AG09309 (cell line): ENCODE measurements at places on chromosomes 7 and 10.

GRCh38 chr10:118012952-118013525, 33.7 kb downstream of the RAB11FIP2 start:
- DNase-seq, result no peak

DNA sequence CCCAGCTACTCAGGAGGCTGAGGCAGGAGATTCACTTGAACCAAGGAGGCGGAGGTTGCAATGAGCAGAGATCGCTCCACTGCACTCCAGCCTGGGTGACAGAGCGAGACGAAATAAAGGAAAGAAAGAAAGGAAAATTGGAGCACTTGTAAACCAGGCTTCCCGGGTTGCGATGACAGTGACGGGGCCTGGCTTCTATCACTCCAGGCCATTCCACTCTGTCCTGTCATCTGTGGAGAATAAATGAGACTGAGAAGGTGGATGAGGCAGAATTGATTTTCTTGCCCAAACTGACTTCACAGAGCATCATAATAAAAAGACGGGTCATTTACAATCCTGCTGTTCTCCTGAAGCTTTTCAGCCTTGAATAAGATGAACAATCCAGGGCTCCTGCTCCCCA, 12.1 kb upstream of the KPNA7 start:
- DNase-seq, result no peak

GRCh38 chr10:132449051-132449810, 52.2 kb downstream of the PWWP2B start:
- no peak for DNase-seq

DNA sequence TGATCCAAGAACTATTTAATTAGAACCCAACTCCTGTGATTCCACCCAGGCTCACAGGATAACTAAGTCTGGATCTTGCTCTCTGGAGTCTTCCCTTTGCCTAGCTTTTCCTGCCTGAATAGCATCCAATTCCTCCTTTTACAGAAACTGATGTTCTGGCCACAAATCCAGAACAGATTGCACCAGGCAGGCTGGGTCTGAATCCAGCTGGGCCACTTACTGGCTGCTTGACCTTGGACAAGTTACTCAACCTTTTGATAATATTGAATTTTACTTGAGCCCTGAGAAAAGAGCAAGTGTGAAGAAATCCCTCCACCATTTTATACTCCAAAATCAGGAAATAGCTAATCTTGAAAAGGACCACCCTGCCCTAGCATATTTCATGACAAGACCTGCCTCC, 55.5 kb upstream of the SLC35G1 start:
- no peak for DNase-seq

- DNase-seq, result no peak
Measured at GRCh38 chr10:123922126-123922525, 30.5 kb upstream of the CPXM2 start.

GRCh38 chr7:55108818-55109217, 90.0 kb downstream of the EGFR start:
- DNase-seq, result no peak

DNA sequence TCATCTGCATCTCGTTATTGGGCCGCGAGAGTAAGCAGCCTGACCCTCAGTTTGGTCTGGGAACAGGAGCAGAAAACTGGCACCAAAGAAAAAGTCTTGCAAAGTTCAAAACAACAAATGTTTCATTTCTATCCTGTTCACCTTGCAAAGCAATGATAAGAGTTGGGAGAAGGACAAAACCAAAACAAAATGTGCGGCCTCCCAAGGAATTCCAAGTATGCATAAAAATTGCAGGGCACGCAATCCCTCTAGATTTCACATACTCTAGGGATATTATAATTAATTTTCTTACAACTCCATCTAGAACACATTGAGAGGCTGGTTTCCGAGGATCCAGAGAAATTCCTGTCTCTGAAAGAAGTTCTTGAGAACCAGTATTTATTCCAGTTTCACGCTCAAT, 20.1 kb downstream of the CHUK start:
- no peak for DNase-seq

GRCh38 chr10:22598478-22598877, 115.9 kb downstream of the PIP4K2A start:
- no peak for DNase-seq

GRCh38 chr7:116197360-116197759, 13.0 kb upstream of the TES start:
- no peak for DNase-seq

- DNase-seq, result peak; percentile 51
Measured at GRCh38 chr10:36671607-36672006, 453.8 kb upstream of the ANKRD30A start.

DNA sequence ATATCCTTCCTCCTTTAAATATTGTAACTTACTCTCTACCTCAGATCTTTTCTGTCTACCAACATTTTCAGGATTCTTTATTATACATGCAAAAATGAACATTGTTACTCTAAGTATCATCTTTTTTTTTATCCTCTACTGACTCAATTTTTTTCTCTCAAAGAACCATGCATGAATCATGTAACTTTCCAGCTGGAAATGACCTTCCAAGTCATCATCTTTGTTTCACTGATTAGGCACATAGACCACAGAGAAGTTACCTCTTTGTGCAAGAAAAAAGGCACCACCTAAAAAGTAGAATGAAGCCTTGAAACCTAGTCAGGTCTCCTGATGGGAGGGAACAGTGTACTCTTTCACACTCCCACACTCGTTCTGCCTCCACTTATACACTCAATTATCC, 234.9 kb downstream of the HGF start:
- no peak for DNase-seq

GRCh38 chr10:104340111-104340526, 1.9 kb upstream of the ITPRIP start:
- no peak for DNase-seq

DNA sequence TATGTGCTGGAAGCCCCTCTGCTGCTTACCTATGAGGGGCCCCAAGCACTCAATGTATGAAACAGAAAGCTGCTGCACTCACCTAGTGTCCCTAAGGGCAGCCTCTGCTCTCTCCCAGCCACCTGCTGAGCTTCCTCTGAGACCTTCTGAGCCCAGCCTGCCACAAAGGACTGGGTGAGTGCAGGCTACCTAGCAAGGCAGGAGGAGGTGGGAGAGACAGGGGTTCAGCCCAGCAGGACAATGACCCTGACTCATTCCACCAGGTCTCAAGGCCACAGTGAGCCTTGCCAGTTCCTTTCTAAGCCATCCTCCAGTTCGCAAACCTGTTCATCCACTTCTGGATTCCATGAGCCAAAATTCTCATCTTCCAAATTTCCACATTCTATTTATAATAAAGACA, 16.3 kb downstream of the VOPP1 start:
- DNase-seq, result no peak

DNA sequence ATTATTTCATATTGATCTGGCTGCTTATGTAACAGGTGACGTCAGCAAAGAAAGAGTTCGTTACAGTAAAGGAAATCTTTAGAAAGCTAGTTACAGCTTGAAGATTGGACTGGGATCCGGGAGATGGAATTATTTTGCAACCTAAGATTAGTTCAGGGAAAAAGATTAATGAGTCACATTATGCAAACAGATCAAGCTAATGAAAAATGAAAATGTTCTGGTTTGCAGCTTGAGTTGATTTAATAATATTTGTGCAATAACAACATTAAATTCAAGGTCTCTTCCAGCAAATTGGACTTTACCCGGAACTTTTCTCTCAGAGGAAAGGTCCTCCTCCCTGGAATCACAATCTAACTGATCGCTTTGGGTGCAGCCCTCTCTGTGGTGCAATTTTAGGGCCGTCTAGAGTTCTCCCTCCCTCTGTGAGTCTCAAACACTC, 119.5 kb downstream of the OTUD1 start:
- DNase-seq, result no peak

DNA sequence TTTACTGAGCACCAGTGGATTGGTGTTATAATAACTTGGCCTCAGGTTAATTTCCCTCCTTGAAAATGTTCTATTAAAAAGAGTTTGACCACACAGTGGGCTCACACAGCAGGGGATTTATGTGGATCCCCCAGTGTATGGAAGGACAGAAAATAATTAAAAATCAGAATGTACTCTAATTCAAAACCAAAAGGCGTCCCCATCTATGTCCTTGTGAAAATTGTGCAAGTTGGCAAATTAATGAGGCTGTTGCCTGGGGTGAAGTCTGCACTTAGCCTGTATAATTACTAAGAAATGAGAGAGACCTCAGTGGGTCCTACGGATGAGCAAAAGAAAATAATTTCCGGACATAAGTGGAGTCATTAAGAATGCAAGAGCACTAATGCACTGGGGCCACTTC, 31.1 kb downstream of the PIK3CG start:
- DNase-seq, result no peak

GRCh38 chr7:3497796-3498195, 196.7 kb downstream of the SDK1 start:
- DNase-seq, result no peak

DNA sequence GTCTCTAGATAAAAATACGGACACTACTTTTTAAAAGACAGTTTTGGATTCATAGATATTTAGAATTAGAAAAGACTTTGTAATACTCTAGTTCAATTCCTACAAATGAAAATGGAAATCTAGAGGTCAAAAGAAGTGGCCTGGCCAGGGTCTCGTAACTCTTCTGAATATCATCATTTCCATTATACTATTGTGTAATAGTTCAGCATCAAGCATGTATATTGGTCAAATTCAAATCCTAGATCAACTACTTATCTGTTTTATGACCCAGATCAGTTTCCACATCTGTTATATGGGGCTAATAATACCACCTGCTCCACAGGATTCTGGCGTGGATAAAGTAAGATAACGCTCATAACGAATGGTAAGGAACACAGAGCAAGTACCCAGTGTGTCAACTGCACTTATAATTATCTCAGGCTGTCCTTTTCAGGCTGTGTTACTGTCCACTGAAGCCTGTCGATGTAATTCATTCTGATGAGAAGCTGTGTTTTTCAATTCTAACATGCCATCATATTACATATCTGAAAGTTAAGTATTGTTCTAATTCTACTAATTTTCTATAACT, 54.3 kb downstream of the ARHGAP21 start:
- no peak for DNase-seq

GRCh38 chr10:93288679-93289634, 193.2 kb downstream of the MYOF start:
- DNase-seq, result peak; percentile 92

GRCh38 chr7:125568799-125569198, 639.2 kb upstream of the POT1 start:
- DNase-seq, result no peak

DNA sequence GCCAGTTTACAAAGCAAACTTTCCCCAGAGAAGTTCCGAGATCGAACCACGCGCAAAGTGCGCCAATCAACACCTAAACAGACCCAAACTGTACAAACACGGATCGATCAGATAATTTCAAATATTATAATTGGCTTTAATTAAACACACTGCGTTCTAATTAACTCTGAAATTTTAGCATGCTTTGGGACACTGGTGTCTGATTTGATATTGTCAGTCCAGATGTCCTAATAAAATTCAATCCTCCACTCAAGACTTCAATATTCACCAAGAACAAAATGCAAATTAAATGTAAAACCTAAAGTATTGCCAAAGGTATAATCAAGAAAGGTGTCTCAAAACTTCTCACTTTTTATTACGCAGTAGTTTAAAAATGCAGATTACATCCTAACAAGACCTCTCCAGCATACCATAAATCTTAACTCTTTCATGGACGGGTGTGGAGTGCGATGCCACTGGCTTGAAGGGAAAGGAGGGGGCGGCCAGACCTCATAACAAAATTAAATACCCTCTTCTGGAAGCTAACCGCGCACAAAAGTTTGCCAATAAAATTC, 5.9 kb upstream of the EBF3 start:
- DNase-seq, result no peak

- DNase-seq, result no peak
Measured at GRCh38 chr7:112654322-112655216, 135.6 kb downstream of the TMEM168 start.

DNA sequence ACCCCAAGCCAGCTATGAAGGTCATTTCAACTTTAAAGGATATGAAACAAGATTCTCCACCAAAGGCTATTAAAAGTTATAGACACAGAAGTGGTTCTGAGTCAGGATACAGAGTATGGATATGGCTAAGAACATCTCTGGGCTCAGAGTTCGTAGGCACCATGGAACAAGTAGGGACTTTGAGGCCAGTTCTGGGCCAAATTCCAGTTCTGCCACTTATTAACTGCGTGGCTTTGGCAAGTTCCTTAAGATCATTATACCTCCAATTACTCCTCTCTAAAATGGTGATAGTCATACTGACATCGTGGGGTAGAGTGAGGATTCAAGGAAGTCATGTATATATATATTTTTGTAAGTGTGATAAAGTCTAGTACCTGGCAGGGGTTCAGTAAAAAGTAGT, 105.8 kb upstream of the NFE2L3 start:
- DNase-seq, result no peak

DNA sequence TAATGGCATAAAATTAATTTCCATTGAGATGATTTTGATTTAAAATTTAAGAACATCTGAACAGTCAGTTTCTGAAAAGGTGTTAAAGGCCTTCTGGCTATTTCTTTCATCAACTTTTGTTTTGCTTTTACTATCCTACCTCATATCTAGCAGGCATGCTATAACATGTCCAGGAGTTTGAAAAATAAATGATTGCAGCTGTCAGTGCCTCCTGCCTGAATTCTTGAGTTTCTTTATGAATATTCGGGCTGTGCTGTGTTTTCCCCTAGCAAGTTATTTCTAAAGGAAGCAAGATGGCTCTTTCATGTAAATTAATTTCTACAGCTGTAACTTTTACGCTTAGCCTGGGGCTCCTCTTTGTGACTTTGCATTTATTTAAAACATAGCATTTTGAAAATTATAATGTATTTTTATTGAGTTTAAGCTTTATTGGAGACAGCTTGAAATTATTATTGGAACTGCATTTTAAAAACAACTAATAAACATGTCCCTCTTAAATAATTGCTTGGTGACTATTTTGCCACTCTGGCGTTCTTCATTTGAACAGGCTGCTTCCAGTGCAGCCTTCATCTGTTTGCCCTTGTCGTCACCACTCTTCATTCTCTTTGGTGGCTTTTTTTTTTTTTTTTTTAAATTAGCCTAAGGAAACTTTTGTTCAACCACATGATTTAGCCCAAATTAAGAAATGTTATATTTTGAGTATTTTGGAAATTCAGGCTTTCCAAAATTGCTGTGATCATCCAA, 1083.4 kb upstream of the LRRN3 start:
- DNase-seq, result no peak
